ENCODE measurements at places on chromosomes 5 and 9. TPM values are rescaled to one million over a fixed set of nuclear protein-coding genes. Genes with fewer than 3 reads are reported as not detected.

Gene CDC20B
- total RNA-seq: not detected

DNA sequence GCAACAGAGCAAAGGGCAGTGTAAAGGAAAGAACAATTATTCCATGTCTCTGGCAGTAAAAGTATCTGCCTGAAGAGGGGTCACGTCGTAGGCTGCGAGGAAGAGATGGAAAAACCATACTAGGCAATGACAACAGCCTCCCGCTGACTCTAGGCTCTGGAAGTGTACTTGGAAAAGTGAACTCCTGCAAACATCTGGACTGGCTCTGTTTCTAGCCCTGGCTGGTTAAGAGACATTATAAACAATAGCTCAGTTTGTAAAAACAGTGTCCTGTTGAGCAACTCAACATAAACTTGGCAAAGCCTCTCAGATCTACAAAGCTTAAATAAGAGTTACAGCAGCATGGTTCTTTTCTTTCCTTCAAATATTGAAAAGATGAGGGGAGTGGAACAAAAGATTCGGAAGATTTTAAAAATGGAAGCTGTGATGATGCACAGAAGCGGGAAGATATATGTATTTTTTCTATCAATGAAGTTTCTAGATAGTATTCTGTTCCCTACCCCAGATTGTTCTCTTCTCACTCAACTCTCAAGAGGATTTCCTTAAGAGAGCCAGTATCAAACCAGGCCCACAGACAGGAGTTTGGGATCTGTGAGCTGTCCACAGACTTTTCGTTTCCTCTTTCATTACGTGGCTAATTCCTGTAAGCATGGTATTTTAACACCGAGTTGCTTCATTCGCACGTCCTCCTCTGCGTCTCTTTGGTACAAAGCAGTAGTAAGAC, 79.4 kb downstream of the SPTLC1 start:
- no peaks in the 10 kb centered on the region for H3K27me3 ChIP-seq
- H3K4me1 ChIP-seq: no peaks in the 10 kb centered on the region
- no peak overlapping the region for H3K4me3 ChIP-seq
- H3K36me3 ChIP-seq: peaks cover 29% of the 10 kb centered on the region

- H3K27ac ChIP-seq: no peak overlapping the region
- H3K27me3 ChIP-seq: no peaks in the 10 kb centered on the region
- no peak overlapping the region for H3K4me3 ChIP-seq
These were observed 39.1 kb upstream of the ITGA1 start for GRCh38 chr5:52748590-52748989.

- no peak overlapping the region for H3K27ac ChIP-seq
- H3K36me3 ChIP-seq: no peaks in the 10 kb centered on the region
- H3K4me1 ChIP-seq: no peaks in the 10 kb centered on the region
These were observed 16.5 kb downstream of the AGXT2 start for GRCh38 chr5:35031276-35031675.

- H3K4me3 ChIP-seq: no peak overlapping the region
- DNase-seq: peak; percentile 47
- H3K36me3 ChIP-seq: no peaks in the 10 kb centered on the region
- H3K4me1 ChIP-seq: peaks cover 45% of the 10 kb centered on the region
- H3K27me3 ChIP-seq: no peaks in the 10 kb centered on the region
These were observed 851 bp downstream of the NACC2 start for GRCh38 chr9:136093995-136094881.

DNA sequence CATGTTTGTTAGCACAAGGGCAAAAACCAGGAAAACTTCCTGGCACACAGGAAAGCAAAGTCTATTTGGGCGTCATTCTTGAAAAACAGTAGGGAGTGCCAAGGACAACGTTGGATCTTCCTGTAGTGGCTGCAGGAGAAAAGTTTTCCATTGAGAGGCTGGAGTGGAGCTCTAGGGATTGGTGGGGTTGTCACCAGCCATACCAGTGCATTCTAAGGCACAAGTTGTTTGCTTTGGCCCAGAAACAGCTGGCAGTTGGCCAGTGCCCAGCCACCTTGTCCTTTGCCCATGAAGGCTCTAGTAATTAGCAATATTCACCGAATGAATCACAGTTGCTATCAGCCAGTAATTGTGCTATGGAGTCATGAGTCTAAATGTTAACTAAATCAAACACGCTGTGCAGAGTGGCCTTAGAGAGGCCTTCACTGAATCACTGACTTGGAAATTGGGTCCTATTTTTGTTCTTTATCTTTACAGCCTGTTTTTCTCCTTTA, 26.4 kb downstream of the TNFSF15 start:
- H3K4me1 ChIP-seq: peaks cover 13% of the 10 kb centered on the region
- H3K27me3 ChIP-seq: no peaks in the 10 kb centered on the region
- H3K27ac ChIP-seq: no peak overlapping the region
- H3K36me3 ChIP-seq: no peaks in the 10 kb centered on the region
- H3K4me3 ChIP-seq: no peak overlapping the region
